ENCODE measurements at places on chromosomes 7 and 10.

GRCh38 chr7:151796091-151796870, 80.6 kb downstream of the PRKAG2 start:
- no peak for DNase-seq

GRCh38 chr10:43284341-43284910, 17.6 kb upstream of the RASGEF1A start:
- DNase-seq = no peak

DNA sequence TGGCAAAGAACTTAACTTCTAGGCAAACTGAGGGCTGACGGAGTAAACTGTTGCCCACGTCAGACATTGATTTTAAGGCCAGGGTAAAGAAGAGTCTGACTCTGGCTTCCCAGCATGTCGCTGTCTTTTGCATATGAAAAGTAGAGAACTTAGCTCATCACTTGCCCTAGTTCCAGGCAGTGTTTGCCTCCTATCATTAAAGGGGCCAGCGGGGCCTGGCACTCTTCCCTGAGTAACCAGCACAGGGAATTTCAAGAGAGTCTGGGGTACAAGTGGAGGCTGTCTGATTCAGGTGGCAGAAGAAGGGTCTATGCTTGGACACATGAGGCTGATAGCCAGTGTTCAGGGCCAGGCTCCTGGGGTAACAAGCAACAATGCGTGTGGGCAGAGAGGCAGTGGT, 4.8 kb downstream of the DENND2A start:
- DNase-seq = no peak

DNA sequence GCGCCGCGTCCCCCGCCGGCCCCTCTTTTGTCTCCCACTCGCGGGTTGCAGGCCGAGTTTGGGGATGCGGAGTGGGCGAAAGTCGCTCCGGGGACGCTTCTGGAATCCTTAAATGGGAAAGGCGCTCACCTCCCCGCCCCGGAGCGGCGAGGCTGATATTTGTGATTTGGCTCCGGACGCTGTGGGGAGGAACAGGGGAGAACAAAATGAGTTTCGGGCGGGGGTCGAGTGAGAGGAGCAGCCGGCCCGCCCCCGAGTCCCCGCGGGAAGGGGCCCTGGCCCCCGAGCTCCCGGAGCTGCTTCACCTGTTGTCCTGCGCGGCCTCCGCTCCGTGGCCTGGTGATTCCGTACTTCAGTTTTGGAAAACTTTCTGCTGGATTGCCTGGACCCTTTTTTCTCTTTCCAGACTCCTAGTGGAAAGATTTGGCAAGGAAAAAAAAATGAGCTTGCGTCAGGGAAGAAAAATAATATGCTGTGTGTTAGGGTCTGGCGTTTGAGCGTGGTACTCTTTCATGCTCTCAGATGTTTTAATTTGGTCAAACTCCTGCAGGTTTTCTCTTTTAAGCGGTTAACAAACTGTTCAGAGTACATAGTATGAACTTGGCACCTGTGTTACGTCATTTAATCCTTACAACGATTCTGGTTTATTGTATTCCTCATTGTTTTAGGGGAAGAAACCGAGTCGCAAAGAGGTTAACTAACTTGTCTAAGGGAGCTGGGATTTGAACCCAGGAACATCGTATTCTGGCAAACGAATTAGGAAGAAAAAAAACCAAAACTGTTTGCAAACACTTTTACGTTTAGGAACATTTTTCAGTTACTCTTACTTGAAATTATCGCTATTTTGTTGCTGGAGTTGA, 924 bp downstream of the BMPR1A start:
- DNase-seq = no peak

DNA sequence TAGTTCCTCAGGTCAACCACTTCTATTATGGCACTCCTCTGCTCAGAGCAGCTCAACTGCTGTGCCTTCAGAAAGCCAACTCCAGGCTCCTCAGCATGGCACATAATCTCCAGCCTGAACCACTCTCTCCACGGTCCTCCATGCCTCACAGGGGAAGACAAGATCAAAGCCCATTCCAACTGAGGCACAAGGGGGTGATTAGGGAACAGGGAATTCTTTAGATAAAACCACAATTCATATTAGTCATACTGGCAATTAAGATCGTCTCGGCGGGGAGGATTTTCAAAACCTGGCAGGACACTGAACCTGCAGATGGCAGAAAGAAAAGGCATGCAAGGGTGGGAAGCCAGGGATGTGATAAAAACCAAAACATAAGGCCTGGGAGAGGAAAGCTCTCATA, 361.6 kb downstream of the FGFR2 start:
- no peak for DNase-seq

DNA sequence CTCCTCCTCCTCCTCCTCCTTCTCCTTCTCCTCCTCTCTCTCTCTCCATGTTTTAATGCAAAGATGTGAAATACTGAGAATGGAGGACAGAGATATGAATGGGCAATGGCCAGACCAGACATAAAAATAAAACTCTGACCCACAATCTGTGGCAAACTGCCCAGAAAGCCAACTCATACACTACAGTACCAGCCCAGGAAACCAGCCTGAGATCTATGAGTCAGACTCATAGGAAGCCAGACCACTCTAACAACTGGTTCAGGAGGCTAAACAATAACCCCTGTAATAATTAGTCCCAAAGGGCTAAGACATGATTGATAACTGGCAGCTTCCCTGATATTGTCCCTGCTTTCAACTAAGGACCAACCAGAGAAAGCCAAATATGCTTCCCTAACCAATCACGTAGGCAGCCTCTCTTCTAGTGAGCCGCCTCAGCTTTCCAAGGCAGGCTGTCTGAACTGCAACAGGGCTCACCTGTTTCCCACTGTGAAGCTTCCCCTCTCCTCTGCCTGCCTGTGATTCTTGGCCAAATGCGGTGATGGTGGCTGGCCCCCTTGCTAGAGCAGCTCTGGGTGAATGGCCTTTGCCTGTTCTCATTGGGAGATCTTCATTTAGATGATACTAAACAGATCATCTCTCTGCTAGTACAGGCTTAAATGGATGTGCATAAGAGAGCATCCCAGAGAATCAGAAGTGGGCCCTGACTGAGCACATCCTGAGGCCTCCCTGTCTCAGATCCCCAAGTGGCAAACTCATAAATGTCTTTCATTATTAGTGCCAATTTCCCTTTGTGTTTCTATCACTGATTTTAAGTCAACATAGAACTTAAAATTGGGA, 817.6 kb downstream of the TNS3 start:
- DNase-seq = no peak

DNA sequence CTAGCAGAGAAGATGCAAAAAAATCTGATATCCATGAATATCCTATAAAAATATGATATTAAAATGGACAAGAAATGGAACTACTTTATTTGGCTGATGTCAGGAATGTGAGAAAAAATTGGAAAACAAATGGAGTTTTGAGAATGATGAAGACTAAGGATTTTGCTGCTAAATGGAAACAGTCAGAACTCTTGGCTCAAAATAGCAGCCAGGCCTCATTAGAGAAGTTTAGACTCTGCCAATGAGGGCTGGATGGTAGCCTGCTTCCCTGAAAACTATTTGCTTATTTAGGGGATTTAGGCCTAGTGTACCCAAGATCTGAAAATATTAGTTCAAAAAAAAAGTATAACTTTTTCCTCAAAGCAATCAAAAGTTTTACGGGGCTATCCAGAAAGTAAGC, 458.5 kb downstream of the TFEC start:
- DNase-seq = no peak

- DNase-seq = no peak
Measured at GRCh38 chr7:25947669-25948516, 204.1 kb upstream of the NFE2L3 start.

GRCh38 chr10:102615361-102615760, 28.9 kb upstream of the TRIM8 start:
- no peak for DNase-seq

DNA sequence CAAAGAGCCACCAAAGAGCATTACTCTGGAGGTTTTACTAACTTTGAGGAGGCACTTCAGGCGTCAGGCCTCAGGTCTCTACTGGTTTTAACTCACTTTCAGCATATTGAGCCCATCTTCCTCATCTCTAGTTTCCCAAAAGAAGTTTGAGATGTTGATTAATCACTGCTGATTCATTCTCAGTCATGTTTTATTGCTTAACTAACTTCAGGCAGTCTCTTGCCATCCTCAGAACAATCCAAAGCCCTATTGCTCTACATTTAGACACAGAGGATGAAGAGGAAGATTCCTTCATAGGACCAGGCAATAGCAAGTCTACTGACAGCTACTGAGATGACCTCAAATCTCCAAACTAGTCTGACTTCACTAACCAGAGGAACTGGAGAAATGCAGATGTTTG, 39.1 kb upstream of the BET1 start:
- DNase-seq = no peak
